Cardiac muscle cell (in vitro differentiated cells and primary cell): ENCODE measurements at places on chromosomes 1 and 21.

DNA sequence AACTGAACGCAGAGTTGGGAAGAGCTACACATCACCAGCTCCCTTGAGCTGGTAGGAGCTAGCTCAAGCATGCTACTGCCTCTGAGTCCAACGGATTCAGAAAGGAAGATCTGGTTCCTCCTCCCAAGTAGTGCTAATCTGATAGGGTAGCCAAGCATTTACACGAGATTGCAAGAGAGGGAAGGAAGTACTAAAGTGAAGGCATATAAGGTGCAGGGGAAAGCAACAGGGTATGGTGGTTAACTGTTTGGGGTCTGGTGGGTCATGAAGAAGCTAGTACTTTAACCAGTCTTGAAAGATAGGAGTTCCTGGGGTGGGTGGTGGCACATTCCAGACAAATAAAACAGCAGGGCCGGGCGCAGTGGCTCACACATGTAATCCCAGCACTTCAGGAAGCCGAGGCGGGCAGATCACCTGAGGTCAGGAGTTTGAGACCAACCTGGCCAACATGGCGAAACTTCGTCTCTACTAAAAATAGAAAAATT lies 20.2 kb upstream of the ZNF436 start:
- no peak for DNase-seq

DNA sequence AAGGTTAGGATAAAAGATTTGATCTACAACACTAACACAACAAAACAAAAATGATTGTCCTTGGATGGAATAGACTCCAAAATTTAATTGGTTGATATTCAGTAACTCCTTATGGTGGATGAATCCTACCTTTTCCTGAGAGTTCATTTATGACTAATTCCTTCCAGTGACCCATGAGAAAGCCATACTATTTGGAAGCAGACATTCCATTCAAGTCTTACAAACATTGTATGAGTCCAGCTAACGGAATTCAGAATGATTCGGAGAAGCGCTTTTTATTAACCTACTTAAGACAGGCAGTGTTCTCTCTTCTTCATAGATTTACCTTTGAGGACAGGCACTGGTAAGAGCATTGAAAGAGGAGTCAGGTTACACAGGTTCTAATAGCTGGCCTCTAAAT lies 155.6 kb upstream of the ZNF648 start:
- DNase-seq = no peak

DNA sequence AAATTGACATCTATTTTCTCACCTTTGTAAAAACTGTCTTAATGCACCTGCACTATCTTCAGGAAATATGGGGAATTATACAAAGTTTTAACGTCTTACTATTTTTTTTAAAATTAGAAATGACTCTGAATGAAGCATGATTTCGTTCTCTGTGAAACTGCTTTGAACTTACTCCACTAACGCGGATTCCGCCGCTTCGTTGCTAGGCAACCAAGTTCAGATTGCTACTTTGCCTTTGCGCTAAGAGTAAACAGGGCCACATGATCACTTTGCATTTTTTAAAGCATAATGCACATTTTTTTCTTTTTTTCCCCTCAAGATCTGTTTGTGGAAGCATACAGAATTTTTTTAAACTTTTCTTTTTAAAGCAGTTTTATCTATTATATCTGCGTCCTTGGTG lies 690.5 kb downstream of the BRINP3 start:
- peak; percentile 28 for DNase-seq

- DNase-seq = no peak
Measured at GRCh38 chr1:37308031-37308960, 166.1 kb upstream of the ZC3H12A start.

DNA sequence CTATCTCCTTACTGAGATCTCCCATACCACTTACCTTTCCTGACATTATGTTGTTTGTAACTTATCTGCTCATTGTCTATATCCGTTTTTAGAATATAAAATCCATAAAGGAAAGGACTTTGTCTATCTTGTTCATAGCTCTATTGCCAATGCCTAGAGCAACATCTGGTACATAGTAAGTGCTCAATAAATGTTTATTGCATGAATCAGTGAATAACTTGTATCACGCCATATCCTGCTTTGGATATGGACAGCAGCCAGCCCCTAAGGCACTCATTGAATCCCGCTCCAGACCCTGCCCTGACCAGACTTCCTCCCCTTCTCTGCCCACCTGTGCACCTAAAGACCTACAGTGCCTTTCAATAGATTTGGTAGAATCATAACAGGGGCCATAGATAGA lies 298.1 kb upstream of the PLXNA2 start:
- no peak for DNase-seq

GRCh38 chr1:65083263-65083896 lies 64.6 kb upstream of the AK4 start:
- DNase-seq = no peak

DNA sequence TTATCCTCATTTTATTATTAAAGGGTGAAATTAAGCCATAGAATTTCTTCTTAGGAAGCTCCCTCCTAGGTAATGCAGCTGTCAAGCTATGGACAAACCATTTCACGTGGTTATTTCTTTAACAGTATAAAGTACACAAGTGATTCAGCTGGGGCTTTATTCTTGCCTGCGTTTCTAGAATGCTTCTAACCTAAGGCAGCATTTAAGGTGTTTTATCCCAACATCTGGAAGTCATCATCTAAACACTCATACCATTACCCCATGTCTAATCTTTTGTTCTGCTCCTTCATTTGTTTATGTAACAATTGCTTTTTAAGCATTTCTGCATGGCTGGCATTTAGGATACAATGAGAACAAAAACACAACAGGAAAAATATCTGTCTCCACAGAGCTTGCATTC lies 829.2 kb upstream of the ADAMTS5 start:
- DNase-seq = no peak

- DNase-seq = peak; percentile 42
Measured at GRCh38 chr1:214573386-214574318, 22.2 kb upstream of the PTPN14 start.

DNA sequence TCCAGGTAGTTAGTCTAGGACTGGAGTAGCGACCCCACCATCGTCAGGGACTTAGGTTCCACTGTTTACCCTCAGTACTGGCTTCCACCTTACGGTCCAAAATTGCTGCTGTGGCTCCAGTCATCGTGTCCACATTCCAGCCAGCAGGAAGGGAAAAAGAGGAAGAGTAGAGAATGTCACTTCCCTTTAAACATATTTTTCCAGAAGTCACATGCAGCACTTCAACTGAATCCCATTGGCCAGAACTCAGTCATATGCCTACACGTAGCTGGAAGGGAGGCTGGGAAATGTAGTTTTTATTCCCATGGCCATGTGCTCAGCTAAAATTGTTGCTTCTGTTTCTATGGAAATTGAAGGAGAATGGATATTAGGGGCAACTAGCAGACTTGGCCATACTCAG lies 84.1 kb upstream of the SELENON start:
- no peak for DNase-seq

GRCh38 chr1:202662081-202662480 lies 48.2 kb downstream of the SYT2 start:
- no peak for DNase-seq

GRCh38 chr1:232476538-232476950 lies 153.4 kb downstream of the SIPA1L2 start:
- no peak for DNase-seq

GRCh38 chr21:38664841-38665240 lies 140.9 kb upstream of the ETS2 start:
- DNase-seq = no peak

DNA sequence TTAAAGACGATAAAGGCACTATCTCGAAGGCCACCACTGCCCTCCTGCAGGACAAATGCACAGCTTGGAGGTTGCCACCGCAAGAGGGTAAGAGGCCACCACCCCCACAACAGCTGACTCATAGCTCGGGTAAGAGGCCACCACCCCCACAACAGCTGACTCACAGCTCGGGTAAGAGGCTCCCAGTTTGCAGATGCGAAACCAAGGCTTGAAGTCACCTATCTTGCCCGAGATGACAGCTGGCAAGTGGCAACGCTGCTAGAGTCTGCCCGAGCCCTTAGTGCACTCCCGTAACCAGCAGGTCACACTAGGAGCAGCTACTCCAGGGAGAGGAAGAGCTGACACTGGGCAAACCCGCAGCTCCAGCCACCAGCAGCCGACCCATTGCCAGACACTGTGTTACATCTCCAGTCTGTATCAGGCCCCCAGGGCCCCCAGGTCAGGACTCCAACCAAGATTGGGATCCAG lies 17.1 kb upstream of the SPSB1 start:
- peak; percentile 76 for DNase-seq

GRCh38 chr1:106677721-106678120 lies 378.8 kb upstream of the PRMT6 start:
- no peak for DNase-seq
